ENCODE measurements at places on chromosomes 2 and 18.

DNA sequence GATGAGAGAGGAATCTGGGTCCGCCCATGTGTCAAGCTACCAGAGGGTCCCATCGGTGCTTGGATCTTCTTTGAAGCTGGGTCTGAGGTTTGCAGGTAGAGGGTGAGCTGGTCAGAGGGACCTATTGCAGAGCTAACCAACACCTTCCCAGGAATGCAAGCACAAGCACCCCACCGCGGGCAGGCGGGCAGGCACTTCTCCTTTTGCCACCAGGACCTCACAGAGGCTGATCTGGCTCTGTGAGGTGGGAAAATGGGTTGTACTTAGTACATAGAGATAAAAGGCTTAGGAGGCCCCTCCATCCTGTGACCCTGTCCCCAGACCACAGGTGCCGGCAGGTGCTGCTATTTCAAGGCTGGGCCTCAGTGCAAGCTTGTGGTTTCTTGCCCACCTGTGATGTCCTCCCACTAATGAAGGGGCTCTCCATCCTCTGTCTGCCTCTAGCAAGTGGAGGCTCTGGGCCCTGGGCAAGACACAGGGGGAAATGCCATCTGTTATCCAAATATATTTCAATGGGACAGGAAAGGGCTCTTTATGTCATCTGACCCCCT is 31.4 kb upstream of the IL37 start:
- no peak for DNase-seq

DNA sequence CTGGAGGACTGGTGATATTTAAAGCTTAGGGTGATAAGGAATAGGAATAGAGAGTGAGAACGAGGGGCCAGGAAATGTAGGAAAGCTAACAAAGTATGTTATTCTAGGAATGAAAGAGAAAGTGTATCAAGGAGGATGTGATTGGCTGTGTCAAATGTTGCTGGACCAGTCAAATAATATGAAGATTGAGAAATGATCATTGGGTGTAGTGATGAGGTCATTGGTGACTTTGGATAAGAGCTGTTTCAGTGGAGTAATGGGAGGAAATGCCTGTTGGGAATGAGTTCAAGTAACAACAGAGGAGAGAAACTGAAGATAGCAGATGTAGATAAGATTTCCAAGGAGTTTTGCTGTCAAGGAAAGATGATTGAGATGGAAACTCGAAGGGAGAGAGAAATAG is 74.4 kb downstream of the UBE2E3 start:
- no peak for DNase-seq

GRCh38 chr2:3805201-3805939 is 102.0 kb downstream of the DCDC2C start:
- DNase-seq = no peak

GRCh38 chr2:104859291-104859765 is 5.4 kb downstream of the POU3F3 start:
- DNase-seq = no peak

Measured in stimulated activated CD4-positive, alpha-beta T cell treated with anti-CD3 and anti-CD28 coated beads, Interleukin-12 subunit alpha, Interleukin-12 subunit beta, amount 100 ng/mL, for 4 hours (primary cell).